ENCODE measurements at places on chromosomes 13 and 19.

GRCh38 chr13:26952551-26953143 lies 192.1 kb upstream of the GPR12 start:
- DNase-seq, result no peak

GRCh38 chr13:113877149-113877990 lies 13.5 kb upstream of the GAS6 start:
- no peak for DNase-seq

DNA sequence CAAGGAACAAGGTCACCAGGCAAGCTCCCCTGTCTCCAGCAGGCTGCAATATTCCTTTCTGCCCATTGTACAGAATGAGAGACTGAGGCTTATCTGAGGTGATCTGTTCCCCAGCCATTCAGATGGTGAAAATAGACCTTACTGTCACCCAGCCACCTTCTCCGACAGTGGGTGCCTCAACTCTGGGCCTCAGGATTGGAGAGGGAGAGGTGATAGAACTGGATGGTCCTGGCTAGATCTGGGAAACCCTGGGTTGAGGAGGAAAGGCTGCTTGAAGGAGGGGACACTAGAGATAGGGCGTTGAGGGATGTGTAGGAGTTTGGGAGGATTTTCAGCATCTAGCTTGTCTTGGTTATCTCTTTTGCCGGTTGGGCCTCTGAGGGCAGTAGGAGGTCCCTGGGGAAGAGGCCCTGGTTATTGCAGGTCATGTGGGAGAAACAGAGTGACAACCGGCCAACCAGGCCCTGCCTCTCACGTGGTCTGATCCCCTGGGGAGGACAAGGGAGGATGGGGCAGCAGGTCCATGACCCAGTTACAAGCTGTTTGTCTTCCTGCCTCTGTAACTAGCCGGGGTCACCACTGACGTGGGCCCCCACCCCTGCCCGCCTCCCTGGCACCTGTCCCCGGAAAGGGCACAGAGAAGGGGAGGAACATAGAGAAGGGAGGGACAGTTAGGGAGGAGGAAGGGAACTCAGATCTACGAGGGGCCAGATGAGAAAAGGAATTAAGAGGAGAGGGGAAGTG lies 8.2 kb downstream of the NFIC start:
- no peak for DNase-seq

- DNase-seq, result no peak
Measured at GRCh38 chr19:57850553-57851017, 926 bp downstream of the ZNF587 start.

- no peak for DNase-seq
Measured at GRCh38 chr13:99941086-99941485, 30.5 kb downstream of the ZIC5 start.

GRCh38 chr13:95485045-95485517 lies 67.4 kb upstream of the CLDN10 start:
- DNase-seq, result no peak

- DNase-seq, result no peak
Measured at GRCh38 chr13:41011382-41011956, 7.6 kb downstream of the ELF1 start.

Data from activated CD4-positive, alpha-beta T cell treated with anti-CD3 and anti-CD28 coated beads, Interleukin-2, amount 50 U/mL, for 24 hours (primary cell).